Kidney (tissue), 22 donors: ENCODE measurements at places on chromosomes 1 and 21.

- DNase-seq: no peak
Observed at GRCh38 chr1:184866586-184866985, 107.7 kb downstream of the NIBAN1 start.

- no peak for DNase-seq
Observed at GRCh38 chr1:68456202-68456601, 6.4 kb upstream of the RPE65 start.

- no peak for DNase-seq
Observed at GRCh38 chr1:116193768-116194167, 82.6 kb downstream of the MAB21L3 start.

- DNase-seq: no peak
Observed at GRCh38 chr1:66374148-66374547, 159.8 kb upstream of the SGIP1 start.

- no peak for DNase-seq
Observed at GRCh38 chr1:14500041-14500440, 98.4 kb upstream of the KAZN start.

- DNase-seq: no peak
Observed at GRCh38 chr21:38599381-38599975, 101.2 kb upstream of the ERG start.

DNA sequence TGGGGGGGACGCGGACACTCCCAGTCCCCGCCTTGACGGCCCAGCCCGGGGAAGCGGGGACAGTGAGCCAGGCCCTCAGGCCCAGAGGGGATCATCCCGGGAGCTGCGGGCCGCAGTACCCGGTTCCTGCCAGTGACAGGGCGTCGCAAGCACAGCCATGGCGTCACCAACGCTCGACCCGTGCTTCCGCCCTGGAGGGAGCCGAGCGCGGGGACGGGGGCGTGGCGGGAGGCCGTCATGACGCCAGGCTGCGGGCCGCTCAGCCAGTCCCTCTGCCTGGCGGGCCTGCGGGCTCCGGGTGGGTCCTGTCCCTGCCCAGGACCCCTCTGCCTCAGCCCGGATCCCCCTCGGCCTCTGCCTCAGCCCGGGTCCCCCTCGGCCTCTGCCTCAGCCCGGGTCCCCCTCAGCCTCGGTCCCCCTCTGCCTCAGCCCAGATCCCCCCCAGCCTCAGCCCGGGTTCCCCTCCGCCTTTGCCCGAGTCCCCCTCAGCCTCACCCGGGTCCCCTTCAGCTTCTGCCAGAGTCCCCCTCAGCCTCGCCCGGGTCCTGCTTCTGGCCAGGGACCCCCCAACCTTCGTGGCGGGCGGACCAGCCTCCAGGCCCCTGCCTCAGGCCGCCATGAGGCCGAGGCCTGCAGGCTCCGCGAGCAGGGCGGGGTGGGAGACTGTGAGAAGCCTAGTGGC lies 2.3 kb upstream of the SLC2A5 start:
- DNase-seq: no peak

DNA sequence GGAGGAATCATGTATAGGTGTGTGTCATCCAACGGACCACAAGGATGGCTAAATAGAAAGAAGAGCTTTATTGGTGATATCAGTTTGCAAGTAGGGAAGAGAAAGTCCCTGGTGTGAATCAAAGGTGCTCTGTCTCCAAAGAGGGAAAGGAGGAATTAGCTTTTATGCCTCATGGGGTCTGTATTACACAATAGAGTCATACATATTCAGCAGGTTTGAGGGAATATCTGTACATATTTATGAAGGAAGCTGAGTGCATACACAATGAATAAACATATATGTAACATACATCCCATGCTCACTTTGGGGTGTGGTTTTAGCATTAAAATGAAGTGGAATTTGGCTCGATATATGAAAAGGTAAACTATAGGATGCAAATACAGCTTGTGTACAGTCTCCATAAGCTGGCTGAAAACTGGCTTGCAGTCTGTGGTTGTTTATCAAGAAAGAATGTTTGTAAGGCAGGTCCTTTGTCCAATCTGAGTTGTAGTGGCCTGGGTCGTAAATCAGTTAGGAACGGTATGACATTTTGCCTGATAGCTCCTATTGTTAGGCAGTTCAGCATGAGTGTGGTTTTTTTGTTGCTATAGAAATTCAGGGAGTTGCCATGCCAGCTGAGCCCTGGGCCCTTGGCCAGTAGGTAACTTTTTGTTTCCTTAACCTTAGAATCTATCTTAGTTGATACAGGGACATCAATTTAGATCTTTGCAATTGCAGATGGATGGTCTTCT lies 198.0 kb upstream of the ZP4 start:
- DNase-seq: no peak

GRCh38 chr1:117815926-117816325 lies 113.5 kb downstream of the GDAP2 start:
- no peak for DNase-seq

DNA sequence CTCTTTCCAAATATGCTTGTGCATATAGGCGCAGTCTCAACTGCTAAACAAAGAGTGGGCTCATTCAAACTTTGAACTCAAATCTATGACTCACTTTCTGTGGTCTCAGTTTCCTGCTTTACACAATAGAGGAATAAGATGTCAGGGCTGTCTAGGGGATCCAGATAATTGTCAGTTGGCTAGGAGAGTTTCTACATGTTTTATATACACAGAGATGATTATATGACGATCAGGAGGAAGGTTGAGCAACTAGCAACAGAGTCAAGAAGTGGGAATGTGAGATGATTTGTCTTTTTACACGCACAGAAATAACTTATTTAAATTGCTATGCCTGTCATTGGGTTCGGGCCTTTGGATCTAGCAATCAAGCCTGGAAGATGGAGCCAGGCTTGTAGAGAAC lies 299.4 kb upstream of the LYPLAL1 start:
- DNase-seq: no peak

GRCh38 chr1:33131191-33131590 lies 50.2 kb downstream of the AZIN2 start:
- no peak for DNase-seq

DNA sequence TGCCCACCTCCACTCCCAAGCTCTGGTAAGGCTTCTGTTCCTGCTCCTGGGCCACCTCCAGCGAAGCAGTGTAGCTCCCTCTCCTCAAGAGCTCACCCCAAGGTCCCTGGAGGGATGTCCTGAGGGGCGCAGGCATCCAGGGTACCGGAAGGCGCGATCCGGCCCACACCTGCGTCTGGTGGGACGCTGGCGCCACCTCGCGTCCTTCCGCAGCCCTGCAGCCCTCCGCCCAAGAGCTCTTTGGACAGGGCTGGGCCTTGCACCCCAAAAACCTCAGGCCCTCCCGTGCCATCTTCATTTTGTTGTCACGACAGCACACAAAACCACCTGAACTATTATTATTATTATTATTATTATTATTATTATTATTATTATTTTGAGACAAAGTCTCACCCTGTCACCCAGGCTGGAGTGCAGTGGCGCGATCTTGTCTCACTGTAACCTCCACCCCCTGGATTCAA lies 49.2 kb upstream of the PAX7 start:
- DNase-seq: peak; percentile 66

DNA sequence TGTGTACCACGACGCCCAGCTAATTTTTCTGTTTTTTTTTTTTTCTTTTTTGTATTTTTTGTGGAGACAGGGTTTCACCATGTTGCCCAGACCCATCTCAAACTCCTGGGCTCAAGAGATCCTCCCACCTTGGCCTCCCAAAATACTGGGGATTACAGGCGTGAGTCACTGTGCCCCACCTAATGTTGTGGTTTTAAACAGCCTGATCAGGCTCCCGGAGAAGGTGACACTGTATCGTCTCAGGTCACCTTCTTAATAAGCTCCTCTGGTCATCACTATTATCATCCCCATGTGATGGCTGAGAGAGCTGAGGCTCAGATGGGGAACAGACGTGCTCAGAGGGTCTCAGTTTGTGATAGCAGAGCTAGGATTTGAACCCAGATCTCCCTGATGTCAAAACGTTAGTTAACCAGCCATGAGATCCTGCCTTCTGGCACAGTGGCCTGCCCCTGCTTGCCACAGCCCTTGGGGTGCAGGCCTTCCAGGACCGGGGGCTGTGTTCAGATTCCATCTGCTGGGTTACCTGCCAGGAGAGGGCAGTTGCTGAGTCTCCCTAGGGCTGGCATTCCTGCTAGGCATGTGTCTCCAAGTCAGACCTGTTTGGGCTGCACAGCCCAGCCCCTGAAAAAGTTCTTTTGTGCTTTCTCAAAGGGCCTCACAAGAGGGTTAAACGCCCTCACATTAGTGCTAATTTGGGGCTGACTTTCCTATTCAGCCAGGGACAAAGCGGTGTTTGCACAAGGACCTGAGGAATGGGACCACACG lies 32.7 kb upstream of the GRHL3 start:
- DNase-seq: no peak

DNA sequence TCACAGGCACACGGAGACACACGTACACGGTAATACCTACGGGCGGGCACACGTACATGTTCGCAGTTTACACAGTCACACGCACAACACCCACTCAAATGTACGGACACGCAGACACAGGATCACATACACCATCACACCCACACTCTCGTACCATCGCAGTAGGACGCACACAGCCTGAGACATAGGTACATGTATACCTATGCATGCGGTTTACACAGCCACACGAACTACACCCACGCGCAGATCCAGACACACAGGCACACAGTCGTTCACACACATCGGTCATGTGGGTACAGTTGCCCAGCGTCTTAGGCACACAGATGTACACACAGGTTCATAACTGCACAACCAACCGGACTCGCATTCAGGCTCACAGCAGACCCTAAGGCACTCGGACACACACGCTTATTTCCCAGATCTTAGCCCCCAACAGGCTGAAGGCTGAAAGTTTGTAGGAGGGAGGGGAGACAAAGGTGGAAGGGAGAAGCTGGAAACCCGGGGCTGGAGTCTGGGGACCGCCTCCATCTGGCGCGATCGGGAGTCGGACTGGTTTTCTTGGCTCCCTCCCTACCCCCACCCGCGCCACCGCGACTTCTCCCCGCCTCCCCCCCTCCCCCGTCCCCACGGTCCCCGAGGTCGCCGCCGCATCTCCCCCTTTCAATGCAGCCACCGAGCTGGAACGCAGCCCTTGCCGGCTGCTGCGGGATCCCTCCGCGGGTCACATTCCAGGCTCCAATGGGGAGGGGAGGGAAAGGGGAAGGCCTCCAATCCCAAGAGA lies 51.9 kb upstream of the SYNC start:
- DNase-seq: peak; percentile 90

DNA sequence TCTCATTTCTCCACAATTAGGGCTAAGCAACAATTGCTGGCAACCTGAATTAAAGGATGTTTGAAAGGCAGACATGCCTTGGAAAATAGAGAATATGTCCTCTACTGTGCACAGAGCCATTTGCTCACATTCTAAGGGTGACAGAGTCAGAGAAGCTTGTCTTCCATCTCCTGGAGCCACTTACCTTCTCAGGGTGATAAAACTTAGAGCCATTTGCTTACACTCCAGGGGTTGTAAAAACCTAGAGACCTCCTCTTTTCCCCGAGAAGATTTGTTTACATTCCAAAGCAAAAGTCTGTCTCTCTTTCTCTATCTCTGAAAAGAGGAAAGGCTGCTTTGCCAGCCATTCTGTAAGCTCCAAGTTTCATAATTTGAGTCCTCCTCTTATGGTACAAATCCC lies 61.3 kb downstream of the LBR start:
- no peak for DNase-seq

- no peak for DNase-seq
Observed at GRCh38 chr1:98030976-98031375, 110.1 kb upstream of the DPYD start.

- no peak for DNase-seq
Observed at GRCh38 chr1:41038110-41038509, 16.6 kb upstream of the SLFNL1 start.

DNA sequence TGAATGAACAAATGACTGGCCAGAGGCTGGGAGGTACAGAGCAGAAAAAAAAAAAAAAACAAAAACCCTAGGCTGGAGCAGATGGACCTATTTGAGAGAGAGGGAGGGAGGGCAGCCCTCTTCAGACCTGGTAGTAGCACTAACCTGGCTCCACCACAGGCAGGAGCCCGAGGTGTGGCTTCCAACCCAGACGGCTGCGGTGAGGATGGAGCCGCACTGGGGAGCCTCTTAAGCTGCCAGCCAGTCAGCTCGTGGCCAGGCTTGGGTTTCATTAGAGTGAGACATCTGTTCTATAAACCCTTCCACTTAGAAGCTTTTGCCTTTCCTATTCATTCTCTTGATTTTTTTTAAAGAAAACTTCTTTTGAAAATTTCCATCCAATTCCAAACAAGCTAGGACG lies 16.8 kb downstream of the LGR6 start:
- DNase-seq: peak; percentile 39

DNA sequence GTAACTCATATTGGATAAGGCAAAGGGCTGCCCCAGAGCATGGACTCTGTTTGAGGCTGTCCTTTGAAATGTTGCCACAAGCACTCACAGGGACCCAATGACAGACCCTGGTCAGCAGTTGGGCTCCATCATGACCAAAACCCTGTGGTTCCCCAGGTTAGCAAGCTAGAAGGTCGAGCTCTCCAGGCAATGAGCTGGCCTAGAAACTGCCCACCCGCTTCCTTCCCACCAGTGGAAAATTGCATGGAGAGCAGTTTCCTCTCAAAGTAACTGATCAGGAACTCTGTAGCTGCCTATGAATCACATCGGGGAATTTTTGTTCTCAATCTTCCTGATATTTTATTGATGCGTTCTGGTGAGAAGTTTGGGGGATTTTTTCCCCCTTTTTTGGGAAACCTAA lies 52.8 kb downstream of the FHAD1 start:
- DNase-seq: no peak

- DNase-seq: peak; percentile 46
Observed at GRCh38 chr1:161738627-161739287, 10.8 kb upstream of the DUSP12 start.

DNA sequence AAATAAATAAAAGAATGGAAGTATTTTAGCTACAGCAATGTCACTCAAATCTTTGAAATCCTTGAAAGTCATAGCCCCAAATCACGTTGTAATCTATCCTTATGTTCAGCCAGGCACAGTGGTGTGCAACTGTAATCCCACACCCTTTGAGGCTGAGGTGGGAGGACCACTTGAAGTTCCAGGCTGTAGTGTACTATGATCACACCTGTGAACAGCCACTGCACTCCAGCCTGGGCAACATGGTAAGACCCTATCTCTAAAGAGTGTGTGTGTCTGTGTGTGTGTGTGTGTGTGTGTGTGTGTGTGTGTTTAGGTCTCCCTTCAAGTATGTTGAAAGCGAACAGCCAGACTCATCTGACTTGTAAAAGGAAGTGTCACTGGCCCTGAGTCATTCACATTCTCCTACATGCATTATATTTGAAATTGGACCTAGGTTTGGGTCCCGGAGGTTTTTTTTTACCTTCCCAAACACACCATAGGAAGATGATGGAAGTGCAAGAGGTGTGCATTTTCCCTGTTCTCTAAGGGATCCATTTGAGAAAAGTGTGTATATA lies 50.1 kb downstream of the ZNF281 start:
- DNase-seq: no peak
